ENCODE measurements at places on chromosomes 11 and 22.

GRCh38 chr11:2903672-2904011, 18.1 kb upstream of the CDKN1C start:
- DNase-seq: no peak

DNA sequence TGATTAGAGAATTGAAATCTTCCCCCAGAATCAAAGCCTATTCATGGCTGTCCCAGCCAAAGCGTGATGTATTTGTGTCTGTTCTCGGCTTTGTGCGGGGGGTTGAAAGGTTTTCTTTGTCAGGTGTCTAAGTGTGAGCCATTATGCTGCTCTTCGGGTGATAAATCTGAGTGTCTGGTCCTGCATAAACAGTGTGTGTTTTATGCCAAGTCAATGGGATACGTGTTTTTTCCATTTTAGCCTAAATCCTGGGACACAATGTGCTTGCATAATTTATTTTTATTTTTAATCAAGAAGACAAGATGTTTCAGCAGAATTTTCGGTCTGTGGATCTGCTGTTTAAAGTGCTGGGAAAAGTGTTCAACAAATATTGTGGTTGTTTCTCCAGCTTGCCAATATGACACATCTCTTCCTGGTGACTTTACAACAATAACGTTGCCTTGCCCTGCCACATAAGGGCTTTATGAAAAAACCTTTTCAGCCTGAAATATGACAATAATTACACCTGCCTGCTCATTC, 267.8 kb downstream of the TBC1D22A start:
- no peak for DNase-seq

- DNase-seq: no peak
Measured at GRCh38 chr11:90438069-90438468, 215.2 kb upstream of the CHORDC1 start.

DNA sequence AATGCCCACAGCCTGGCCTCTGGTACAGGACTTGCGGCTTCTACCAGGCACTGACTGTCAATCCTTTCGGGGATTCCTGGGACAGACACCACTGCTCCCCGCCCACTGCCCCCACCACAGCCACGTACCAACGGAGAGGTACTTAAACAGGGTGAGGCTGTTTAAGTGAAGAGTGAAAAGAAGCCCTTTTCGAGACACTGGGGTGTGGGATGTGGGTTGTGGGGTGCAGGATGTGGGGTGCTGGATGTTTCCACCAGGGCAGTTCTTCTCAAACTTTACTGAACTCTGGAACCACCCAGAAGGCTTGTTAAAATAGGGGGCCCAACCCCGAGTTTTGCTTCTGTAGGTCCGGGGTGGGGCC, 34.2 kb upstream of the PRR5 start:
- no peak for DNase-seq

- DNase-seq: no peak
Measured at GRCh38 chr11:12206529-12206928, 96.1 kb downstream of the MICAL2 start.

DNA sequence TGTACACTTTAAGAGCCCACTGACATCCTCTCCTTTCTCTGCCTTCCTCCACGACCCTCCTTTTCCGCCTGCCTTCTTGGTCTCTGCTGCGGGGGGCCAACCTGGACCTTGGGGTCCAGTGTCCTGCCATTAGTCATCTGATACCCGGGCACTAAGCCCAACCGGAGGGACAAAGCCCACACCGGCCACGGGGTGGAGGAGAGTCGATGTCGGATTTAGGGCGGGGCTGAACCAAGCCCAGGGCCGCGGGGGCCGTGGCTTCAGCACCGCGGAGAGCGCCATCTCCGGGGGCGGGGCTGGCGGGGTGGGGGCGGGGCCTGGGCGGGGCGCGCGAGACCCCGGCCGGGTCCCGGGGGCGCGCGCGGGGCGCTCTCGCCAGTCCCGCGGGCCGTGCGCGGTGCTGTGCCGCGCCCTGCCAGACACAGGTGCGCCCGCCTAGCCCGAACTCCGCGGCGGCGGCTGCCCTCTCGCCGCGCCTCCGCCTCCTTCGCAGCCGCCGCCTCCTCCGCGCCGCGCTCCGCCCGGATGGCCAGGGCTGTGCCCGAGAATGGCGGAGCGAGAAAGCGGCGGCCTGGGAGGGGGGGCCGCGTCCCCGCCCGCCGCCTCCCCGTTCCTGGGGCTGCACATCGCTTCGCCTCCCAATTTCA, at the start of gene MAPK8IP1:
TSS of gene MAPK8IP1 (plus strand) at position 378 of the 647 bp plus-strand sequence. CDS start at position 548, 170 bp downstream.
- DNase-seq: peak; percentile 66

DNA sequence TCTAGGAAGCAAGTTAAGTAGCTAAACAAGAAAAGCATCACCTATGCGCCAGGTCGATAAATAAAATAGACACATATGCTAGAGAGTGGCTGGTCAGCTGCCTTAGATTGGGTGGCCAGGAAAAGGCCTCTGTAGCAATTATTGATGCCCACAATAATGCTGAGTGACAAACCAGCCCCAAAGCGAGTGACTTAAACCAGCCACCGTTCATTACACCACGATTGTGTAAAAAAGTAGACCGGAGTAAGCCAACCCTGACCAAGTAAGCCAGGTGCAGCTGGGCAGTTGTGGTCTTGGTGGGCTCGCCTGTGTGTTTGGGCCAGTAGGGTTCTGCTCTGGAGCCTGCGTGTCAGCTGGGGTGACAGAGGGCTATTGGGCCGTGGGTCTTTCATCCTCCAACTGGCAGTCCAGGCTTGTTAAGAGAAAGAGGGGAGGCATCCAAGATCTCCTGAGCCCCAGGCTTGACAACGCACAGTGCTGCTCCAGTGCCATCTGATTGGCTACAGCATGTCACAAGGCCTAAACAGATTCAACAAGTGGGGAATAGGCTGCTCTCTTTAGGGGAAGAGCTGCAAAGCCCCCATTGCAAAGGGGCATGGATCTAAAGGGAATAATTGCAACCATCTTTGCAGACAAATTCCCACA, 100.4 kb upstream of the PARVA start:
- no peak for DNase-seq

DNA sequence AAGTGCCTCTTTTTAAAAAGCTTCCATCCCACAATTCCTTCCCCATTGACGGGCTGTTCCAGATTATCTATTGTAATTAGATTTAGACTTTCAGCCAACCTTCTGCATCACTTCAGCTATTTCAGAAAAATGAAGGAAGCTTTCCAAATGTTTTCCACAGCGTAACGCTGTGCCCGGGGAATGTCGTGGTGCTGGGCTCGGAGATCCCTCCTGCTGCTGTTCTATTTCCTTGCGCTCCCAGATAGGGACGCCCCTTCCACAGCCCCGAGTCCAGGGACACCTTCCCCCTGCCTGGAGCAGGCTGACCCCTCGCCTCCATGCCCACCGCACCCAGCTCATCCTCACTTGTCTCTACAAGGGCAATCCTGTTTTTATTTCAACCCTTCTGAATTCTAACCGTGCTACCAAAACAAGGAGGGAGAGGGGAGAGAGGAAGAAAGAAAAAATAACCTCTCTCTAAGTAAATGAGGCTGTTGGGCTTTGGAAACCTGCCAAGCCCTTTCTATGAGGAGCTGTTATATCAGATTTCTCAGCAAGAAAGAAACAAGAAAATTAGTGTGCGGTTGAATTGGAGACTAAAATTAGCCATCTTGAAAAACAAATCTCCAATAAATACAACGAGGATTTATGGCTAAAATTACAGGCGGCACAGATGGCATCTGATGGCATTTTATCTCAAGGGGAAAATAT, 366.9 kb downstream of the BRD1 start:
- no peak for DNase-seq

GRCh38 chr11:106133529-106133928, 56.1 kb downstream of the AASDHPPT start:
- no peak for DNase-seq

DNA sequence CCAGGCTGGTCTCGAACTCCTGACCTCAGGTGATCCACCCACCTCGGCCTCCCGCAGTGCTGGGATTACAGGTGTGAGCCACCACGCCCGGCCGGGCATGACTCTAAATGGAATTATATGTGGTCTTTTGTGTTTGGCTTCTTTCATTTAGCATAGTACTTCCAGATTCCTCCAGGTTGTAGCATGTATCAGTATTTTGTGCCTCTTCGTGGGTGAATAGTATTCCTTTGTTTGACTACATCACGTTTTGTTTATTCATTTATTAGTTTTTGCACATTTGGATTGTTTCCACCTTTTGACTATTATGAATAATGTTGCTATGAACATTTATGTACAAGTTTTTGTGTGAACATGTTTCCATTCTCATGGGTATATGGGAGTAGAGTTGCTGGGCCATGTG, 24.4 kb downstream of the QSER1 start:
- no peak for DNase-seq

GRCh38 chr11:44519989-44520737, 45.3 kb upstream of the CD82 start:
- DNase-seq: no peak

DNA sequence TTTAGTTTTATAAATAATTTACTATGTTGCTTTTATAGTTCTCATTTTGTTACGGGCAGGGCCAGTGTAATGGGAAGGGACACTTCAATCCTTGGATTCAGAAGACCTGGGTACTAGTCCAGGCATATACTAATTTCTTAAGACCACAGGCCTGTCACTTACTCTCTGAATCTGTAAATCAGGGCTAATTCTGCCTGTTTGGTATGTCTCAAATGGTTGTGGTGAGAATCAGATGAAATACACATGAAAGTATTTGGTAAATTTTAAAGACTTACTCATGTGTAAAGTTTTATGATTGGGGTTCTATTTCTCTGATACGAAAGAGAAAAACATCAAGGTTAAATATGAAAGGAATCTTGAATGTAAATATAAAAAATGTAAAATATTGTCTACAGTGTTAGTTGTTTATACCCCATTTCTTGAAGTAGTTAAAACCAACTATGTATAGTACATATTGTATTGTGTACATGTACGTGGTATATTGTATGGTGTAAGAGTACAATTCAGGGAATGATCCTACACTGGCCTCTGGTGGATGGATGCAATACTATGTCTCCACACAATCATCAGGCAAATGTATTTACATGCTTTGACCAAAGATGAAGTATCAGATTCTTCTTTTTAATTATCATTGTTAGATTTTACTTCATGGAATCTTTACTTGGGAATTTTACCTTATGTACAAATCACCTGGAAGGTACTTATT, 24.5 kb upstream of the RAG2 start:
- peak; percentile 12 for DNase-seq

DNA sequence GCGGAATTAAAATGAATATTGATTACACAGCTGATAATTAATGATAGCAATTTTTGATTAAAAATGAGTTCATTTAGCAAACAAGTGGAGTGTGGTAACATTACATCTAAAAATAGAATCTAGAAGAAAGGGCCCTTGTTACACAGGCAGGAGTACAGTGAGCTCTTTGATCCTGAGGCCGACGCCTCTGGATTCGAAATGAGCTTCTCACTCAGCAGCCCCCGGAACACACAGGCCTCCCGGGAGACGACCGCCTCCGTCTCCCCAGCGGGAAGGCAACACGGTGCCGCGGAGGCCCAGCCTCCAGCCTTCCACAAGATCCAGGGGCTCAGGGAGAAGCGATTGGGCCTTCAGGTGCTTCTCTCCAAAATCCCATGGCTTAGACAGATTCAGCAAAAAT, 379.1 kb downstream of the BRD1 start:
- no peak for DNase-seq

- peak; percentile 31 for DNase-seq
Measured at GRCh38 chr11:73343076-73343873, 32.9 kb upstream of the RELT start.

GRCh38 chr22:27853424-27853823, 51.9 kb upstream of the MN1 start:
- DNase-seq: no peak

DNA sequence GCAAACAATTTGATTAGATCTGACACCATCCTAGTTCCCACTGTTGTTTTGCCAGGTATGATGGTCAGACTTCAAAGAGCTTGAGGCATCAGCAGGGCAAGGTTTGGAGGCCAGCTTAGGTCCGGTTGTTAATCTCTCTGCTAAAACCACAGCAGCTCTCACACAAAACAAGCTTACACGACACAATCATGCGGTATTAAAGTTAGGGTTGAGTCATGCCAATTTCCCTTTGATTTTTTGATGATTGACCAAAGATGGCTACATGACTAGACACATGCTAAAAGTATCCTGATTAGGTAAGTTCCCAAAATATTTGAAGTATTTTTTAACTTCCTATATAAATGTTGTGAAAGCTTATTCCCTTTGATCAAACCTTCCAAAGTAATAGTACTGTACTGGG, 145.9 kb downstream of the ELP4 start:
- no peak for DNase-seq

DNA sequence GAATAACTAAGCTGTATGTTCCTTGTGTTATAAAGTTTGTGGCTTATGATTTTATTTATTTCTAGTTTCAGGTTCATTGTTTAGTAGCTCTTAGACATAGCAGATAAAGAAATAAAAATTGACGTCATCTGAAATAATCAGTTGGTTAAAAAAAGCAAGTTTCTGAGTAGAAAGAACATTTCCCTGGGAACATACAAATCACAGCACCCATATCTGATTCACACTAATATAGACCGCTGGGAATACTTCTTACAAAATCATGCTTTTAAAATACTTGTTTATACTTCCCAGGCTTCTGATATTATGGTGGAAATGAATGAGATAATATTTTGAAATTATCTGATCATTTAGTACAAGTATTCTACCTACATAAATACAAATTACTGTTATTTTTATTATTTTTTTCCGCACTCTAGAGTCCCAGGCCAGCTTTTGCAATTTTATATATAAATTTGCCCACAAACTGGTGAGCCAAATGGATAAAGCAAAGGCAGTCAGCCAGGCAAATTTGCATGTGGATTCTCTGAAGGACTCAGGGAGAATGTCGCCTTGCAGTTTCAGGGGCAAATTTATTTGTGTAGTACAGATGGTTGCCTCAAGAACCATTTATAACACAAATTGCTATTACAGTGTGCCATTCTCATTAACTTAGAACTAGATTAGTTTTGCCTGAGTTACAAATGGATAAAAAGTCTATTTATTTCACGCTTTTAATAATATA, 62.9 kb upstream of the SC5D start:
- DNase-seq: no peak

DNA sequence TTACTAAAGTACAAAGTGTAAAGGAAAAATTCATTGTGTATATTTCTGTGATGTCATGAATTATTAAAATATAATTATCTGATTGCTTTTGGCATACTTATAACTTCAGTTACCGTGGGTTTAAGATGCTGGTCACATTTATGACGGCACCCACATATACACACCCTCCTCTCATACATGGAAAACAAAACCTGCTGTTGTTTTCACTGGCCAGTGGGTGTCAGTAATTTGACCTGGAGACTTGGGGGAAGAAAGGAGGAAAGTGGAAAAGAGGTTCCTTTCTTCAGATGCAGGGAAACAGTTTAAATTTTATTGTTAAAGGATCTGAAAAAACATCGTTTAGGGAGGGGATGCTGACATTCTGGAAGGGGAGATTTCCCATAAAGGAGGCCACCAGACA, 742 bp upstream of the BBOX1 start:
- DNase-seq: no peak

- DNase-seq: no peak
Measured at GRCh38 chr11:121105063-121105480, 4.0 kb downstream of the TECTA start.
